ENCODE measurements at places on chromosomes 7 and 10.

DNA sequence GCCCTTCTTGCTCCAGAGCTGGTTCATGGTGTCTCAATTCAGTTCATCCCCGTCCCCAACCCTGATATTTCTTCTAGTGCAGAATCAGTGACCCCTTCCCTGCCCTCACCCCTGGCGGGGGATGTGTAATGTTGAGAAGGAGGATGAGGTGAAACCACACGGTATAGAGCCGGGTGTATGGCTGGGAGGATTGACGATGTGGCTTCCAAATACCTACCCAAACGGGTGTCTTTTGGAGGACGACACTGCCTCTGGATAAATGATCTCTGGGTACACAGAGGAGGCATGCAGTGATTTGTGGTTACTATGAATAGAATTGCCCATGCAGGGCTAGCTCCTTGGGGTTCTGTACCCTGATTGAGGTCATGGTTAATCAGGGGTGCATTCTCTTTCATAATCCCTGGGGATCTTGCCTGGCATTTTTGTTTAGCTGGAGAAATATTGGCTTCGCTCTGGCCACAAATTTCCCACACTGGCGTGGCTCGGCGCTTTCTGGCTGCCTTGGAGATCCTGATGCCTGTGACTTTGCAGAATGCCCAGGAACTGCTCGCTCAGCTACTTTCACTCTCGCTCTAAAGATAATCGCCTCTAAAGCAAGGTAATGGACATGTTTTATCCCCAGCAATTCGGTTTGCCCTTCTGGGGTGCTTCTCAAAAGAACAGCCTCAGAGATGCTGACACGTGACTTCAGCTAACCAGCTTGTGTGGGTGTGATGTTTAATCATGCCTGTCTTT is 89.2 kb downstream of the RBM20 start:
- DNase-seq: peak; percentile 32

DNA sequence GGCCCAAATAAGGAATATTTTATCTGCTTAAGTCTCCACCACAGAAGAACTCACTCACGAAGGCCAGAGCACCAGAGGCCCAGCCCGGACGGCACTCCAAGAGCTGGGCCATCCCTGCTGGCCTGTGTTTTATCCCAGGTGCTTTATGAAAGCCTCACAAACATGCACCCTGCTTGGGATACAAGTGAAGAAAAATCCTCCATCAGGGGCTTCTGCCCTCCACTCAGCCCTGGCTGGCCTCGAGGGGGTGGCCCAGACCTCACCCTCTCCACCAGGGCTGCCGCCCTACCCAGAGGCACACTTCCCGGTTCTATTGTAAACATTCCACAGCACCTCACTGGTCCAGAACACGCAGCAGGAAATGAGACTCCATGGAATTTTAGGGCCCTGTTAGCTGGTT is 19.8 kb upstream of the DNAAF5 start:
- no peak for DNase-seq

- DNase-seq: no peak
These were observed 357.5 kb upstream of the BMPER start for GRCh38 chr7:33547880-33548279.

DNA sequence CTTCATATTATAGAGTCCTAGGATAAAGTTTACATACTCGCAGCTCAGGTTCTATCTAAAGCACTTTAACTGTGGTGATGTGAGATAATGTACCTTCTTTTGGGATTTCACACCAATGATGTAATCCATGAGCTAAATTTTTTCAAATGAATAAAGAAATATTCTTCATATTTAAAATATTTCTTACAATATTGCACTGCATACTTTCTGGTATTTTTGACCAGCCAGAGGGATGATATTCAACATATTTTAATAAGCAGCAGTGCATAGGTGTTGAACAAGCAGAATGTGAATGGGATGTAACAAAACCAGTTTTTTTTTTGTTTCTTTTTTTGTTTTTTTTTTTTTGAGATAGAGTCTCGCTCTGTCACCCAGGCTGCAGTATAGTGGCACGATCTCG is 73.2 kb upstream of the TRIM24 start:
- no peak for DNase-seq

GRCh38 chr7:19284596-19285300 is 139.5 kb upstream of the FERD3L start:
- no peak for DNase-seq

GRCh38 chr7:12327922-12328321 is 75.7 kb downstream of the VWDE start:
- DNase-seq: no peak

DNA sequence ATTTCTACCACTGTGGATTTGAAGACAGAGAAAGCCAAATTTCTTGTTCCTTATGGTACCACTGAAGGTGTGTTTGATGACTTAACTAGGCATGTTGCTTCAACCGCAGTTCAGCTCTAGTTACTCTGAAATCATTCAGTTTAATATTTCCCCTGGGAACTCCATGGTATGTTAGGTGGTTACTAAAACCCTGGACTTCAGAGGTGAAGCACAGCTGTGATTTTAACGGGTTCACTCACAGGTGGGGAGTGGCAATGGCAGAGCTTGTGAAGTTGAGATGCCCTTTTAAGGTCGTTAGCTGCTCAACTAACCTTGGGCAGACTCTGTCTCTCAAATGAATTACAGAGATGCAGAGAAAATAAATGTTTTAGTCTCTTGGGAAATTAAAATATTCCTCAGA is 163.6 kb upstream of the PHYHIPL start:
- DNase-seq: no peak

- DNase-seq: no peak
These were observed 358.8 kb downstream of the CALN1 start for GRCh38 chr7:72053292-72053691.

DNA sequence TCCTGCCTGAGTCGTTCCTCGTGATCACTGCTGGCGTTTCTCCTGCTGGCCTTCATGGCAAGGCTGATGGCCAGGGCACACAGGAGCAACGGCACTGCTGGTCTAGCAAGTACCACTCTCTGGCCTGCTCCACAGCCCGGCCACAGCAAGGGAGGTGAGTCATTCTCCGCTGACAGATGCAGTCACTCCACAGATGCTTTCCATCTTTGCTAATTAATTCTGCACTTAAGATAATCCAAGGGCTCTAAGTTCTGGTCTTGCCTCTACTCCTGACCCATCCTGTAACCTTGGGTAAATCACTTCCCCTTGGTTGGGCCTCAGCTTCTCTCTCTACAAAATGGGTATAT is 244.4 kb downstream of the RPS24 start:
- no peak for DNase-seq

DNA sequence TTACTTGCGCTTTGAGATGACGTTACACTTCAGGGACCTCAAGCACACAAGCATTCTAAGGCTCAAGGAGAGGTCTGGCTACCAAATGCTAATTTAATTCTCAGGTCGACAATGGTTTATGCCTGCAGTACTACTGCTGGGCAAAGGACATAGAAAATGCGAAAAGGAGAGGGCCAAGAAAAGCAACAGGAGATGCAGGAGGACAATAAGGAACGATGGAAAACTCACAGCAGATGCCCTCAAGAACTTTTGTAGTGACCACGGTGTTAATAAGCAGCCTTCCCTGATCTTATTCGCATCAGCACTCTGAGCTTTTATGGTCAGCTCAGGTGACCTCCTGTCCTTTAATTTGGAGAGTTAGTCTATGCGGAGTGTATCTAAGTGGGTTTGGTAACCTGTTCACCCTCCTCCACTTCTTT is 146.3 kb downstream of the GPR85 start:
- no peak for DNase-seq

- DNase-seq: no peak
These were observed 24.1 kb upstream of the ABCA13 start for GRCh38 chr7:48147078-48147591.

DNA sequence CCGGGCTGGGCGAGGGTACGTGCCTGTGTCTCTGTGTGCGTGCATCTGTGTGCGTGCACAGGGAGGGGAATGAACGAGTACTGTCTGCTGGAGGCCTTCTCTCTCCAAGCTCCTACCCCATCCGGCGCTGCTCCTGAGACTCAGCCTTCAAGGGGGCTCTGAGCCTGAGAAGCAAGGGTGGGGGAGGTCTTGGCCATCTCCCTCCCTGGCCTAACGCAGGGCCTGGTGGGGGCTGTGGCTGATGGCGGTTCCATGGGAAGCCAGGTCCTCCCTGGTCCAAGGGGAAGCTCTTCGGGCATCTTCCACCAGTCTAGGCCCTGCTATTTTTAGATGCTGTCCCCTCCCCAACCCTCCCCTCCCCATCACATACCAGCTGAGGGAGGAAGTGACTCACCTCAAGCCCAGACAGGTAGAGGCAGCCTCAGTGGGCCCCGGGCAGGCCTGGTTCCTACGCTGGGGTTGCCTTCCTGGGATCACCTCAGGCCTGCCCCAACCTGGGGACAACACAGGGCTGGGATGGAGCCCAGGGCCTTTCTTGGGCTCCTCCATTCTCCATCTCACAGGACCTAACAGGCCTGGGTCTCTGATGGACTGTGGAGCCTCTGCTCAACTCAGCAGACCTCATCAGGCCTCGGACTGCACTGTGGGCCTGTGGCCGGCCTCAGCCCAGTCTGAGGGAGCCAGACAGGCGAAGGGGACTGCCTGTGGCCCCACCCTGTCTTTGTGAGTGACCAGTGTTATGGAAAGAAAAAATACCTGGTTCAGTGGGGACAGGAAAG is 32.2 kb downstream of the DNAJB12 start:
- no peak for DNase-seq

GRCh38 chr7:82595176-82595575 is 151.6 kb upstream of the CACNA2D1 start:
- DNase-seq: no peak

- DNase-seq: no peak
These were observed 23.4 kb downstream of the CFAP43 start for GRCh38 chr10:104208730-104209129.

DNA sequence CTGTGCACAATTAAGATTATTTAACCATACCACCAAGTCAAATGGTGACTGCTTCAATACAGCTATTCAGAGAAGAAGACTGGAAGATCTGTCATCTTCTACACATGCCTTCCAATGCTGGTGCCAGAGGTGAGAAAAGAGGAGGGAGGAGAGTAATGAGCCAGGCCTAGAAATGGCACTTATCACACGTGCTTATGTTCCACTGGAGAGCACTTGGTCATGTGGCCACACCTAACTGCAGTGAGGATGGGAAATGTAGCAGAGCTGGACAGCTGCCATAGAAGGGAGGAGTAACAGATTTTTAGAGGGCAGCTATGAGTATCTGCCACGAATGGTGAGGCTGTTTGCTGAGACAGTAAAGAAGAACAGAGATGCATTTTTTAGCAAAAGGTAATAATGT is 77.1 kb downstream of the MPLKIP start:
- DNase-seq: no peak

GRCh38 chr10:43976292-43976691 is 327.6 kb upstream of the ZNF32 start:
- no peak for DNase-seq

DNA sequence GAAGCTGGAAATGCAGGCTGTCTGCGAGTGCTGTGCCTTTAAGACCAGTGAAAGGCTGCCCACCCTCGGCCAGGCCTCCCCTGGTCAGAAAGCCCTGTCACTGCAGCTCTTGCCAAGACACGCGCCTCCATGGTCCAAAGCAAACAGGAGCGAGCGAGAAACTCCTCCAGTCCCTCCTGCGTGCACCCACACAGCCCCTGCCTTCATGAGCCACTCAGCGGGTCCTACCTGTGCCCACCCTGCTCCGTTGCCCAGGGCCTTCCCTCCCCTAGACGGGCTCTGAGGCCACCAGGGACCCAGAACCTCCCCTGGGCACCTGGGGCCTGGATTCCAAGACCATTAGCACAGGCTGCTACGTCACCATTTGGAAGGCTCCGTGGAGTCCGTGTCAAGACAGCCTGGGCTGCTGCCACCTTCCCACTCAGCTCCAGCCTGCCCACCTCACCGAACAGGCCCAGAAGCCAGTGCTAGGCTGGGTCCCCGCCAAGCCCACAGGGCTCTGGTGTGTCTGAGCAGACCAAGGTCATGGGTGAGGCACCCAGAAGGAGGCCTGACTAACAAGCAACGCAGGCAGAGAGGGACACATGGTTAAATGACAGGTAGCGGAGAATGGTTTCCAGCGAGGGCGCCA is 144.5 kb downstream of the NEURL1 start:
- no peak for DNase-seq

GRCh38 chr7:92456236-92456635 is 9.0 kb downstream of the GATAD1 start:
- no peak for DNase-seq

- no peak for DNase-seq
These were observed 323.3 kb upstream of the KAT6B start for GRCh38 chr10:74502963-74503608.

- DNase-seq: no peak
These were observed 11.6 kb upstream of the LIPF start for GRCh38 chr10:88652616-88653015.

- no peak for DNase-seq
These were observed 420.5 kb downstream of the RPS24 start for GRCh38 chr10:78454123-78454645.

Measured in ACHN (cell line).